Activated naive CD4-positive, alpha-beta T cell treated with anti-CD3 and anti-CD28 coated beads for 36 hours (primary cell): ENCODE measurements at places on chromosomes 5 and 9. TPM values are rescaled to one million over a fixed set of nuclear protein-coding genes. Genes with fewer than 3 reads are reported as not detected.

Gene FLT4
- 1.5 TPM for total RNA-seq

- H3K4me1 ChIP-seq: peaks cover 15% of the 10 kb centered on the region
- no peak overlapping the region for H3K27ac ChIP-seq
- no peaks in the 10 kb centered on the region for H3K27me3 ChIP-seq
- DNase-seq: no peak
Observed at GRCh38 chr5:111131356-111131755, 39.2 kb downstream of the WDR36 start.

- H3K4me1 ChIP-seq: peaks cover 23% of the 10 kb centered on the region
- no peaks in the 10 kb centered on the region for H3K36me3 ChIP-seq
- H3K27me3 ChIP-seq: no peaks in the 10 kb centered on the region
- peak; percentile 6 for DNase-seq
Observed at GRCh38 chr5:57327561-57328367, 153.9 kb downstream of the GPBP1 start.

DNA sequence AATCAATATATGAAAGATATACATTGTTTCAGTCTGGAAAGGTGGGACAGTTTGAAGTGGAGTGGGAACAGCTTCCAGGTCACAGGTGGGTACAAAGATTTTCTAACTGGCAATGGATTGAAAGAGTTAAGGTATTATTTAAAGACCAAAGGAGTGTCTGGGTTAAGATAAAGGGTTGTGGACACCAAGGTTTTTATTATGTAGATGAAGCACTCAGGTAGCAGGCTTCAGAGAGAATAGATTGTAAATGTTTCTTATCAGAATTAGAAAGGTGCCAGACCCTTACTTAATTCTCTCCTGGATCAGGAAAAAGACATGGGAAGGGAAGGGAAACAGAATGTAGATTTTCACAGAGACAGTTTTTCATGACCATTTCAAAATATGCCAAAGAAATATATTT lies 1174.8 kb downstream of the MAT2B start:
- no peak overlapping the region for H3K27ac ChIP-seq
- no peak for DNase-seq
- no peak overlapping the region for H3K4me3 ChIP-seq

GRCh38 chr5:126015235-126016181 lies 407.7 kb upstream of the GRAMD2B start:
- H3K36me3 ChIP-seq: no peaks in the 10 kb centered on the region
- no peak overlapping the region for H3K4me3 ChIP-seq
- no peak overlapping the region for H3K27ac ChIP-seq
- no peaks in the 10 kb centered on the region for H3K27me3 ChIP-seq
